ENCODE measurements at places on chromosomes 2 and 18.

DNA sequence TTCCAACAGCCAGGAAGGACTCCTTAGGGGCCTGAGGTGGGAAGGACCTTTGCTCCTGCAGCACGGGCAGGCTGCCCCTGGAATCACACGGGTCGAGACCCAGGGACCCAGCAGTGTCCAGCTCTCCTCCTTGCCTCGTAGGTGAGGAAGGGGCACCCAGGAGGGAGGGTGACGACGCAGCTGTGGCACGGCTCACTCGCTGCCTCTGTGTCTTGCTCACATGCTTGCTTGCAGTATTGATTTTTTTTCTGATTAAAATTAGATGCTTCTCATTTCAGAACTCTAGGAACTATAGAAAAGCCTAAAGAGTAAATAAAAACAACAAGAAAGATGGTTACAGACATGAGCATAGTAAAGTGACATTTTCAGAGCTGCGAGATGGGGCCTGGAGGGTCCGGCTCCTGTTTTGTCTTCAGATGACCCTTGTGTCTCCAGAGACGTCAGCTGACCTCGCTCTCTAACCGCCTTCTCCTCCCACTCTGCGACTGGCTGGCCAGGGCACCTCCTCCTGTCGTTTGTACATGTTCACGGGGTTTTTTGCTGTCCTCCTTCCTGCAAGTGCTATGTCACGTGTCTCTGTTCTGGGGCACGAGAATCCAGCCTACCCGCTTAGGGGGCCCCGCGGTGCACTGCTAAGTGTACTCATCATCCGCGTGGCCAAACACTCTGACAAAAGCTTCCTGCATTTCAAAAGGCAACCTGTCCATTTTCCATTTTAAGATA, 65.7 kb upstream of the ZNF236 start:
- peak; percentile 9 for DNase-seq

GRCh38 chr2:140990416-140990815, 1140.4 kb downstream of the LRP1B start:
- no peak for DNase-seq

GRCh38 chr18:21798126-21798525, 57.5 kb downstream of the MIB1 start:
- no peak for DNase-seq

GRCh38 chr18:75185460-75185859, 23.5 kb downstream of the PTGR3 start:
- DNase-seq: no peak

DNA sequence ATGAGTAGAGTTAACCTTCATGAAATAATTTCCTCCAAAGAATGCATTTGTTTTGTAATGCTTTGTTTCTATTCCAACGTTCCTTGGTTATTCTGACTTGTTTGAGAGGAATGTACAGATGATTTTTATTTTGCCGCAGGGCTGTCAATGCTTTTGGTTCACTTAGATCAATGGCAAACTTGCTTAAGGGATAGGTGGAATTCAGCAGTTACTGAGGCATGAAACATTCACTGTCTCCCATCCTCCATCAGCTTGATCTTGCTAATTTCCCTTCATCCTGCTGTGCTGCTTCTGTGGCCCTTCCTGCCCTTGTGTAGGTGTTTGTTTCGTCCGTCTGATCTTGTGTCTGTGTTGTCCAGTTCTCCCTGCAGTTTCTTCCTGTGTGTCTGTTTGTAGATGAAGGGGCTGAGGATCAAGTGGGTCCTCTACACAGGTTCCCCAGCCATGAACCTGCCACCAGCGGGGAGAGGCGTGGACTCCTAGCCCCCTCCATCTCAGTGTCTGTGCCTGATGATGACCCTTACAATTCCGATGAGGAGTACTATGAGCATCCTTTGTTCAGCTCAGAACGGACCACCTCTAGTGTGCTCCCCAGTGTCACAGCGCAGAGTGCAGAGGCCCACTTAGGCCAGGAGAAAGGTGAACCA, 84.2 kb upstream of the UNC80 start:
- no peak for DNase-seq

GRCh38 chr2:360124-360523, 72.2 kb upstream of the ALKAL2 start:
- no peak for DNase-seq
